H1 (cell line): ENCODE measurements at places on chromosomes 5 and 9.
A peak's percentile ranks its signal among the peaks of the same experiment; 100 is the strongest.

- no peak overlapping the region for H3K4me3 ChIP-seq
- H3K27me3 ChIP-seq: no peaks in the 10 kb centered on the region
- no peak for DNase-seq
- H3K36me3 ChIP-seq: no peaks in the 10 kb centered on the region
- H3K4me1 ChIP-seq: peaks cover 9% of the 10 kb centered on the region
These were observed 159.9 kb downstream of the NTRK2 start for GRCh38 chr9:84829471-84829870.

DNA sequence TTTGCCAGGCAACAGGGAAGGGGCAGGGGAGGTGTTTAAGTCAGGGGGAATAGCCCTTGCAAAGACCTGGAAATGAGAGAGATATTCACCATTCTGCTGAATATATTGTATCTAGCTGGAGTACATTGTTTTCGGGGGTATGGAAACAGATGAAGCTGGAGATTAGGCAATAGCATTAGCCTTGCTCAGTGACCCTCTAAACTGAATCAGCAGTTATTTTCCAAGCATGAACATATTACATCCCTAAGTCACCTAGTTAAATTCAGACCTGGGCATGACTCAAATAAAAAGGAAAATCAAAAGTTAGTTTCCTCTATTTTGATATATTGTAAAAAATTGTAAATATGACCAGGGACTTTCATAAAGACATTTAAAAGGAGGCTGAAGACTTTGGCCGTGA, 544.6 kb upstream of the TRPC7 start:
- H3K27me3 ChIP-seq: no peaks in the 10 kb centered on the region
- DNase-seq: no peak
- H3K4me1 ChIP-seq: no peaks in the 10 kb centered on the region; the same call in 1 of the 2 replicates
- no peaks in the 10 kb centered on the region for H3K36me3 ChIP-seq

DNA sequence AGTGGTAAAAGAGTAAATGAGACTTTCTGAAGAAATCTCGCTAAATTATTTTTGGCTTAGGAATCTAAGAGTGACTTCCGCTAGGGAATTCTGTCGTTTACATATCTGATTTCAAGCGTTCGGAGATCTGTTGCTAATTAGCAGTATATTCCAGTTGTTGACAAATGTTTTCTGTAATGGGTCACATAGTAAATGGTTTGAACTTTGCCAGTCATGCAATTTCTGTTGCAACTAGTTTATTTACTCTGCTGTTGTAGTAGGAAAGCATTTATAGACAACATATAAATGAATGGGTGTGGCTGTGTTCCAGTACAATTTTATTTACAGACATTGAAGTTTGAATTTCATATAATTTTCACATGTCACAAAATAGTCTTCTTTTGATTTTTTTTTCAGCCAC, 57.4 kb upstream of the JAK2 start:
- H3K4me3 ChIP-seq: no peak overlapping the region
- H3K27ac ChIP-seq: no peak overlapping the region
- no peak for DNase-seq
- H3K27me3 ChIP-seq: no peaks in the 10 kb centered on the region

- H3K4me1 ChIP-seq: no peaks in the 10 kb centered on the region
- H3K36me3 ChIP-seq: no peaks in the 10 kb centered on the region
- no peaks in the 10 kb centered on the region for H3K27me3 ChIP-seq
- no peak overlapping the region for H3K27ac ChIP-seq
- no peak for DNase-seq
These were observed 17.2 kb downstream of the KDM3B start for GRCh38 chr5:138369706-138370105.

DNA sequence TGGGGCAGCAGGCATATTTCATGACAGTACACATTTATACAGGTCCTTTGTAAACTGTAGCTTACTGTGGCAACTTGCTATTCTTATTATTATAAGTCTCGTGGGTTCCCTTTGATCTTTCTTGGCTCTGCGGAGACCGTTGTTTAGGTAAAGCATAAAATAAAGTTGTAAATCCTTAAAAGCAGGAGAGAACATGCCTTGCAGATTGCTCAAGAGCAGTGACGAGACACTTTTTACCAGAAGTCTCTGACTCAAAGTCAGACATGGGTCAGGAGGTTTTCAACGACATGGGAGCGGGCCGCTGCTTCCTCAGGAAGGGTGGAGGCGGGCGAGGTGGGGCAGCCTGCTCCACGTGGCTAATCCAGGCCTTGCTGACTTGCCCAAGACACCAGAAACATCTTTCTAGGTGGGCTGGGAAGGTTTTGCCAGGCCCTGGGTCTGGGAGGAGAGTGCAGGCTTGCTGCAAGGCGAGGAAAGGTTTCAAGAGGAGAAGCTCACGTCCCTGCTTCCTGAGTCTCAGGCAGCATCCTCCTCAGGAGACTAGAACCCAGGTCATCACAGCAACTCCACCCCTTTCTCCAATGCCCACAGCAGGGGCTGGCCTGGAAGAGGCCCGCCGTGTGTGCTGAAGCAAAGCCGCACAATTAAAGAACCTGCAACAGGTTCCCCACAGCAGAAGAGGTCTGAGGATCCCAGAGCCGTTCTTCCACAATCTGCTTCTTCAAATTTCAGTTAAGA, 6.5 kb downstream of the TBC1D2 start:
- no peaks in the 10 kb centered on the region; the same call in 1 of the 2 replicates for H3K36me3 ChIP-seq
- H3K27me3 ChIP-seq: no peaks in the 10 kb centered on the region
- peaks cover 3% of the 10 kb centered on the region; the same call in 1 of the 2 replicates for H3K4me1 ChIP-seq
- no peak overlapping the region for H3K27ac ChIP-seq

DNA sequence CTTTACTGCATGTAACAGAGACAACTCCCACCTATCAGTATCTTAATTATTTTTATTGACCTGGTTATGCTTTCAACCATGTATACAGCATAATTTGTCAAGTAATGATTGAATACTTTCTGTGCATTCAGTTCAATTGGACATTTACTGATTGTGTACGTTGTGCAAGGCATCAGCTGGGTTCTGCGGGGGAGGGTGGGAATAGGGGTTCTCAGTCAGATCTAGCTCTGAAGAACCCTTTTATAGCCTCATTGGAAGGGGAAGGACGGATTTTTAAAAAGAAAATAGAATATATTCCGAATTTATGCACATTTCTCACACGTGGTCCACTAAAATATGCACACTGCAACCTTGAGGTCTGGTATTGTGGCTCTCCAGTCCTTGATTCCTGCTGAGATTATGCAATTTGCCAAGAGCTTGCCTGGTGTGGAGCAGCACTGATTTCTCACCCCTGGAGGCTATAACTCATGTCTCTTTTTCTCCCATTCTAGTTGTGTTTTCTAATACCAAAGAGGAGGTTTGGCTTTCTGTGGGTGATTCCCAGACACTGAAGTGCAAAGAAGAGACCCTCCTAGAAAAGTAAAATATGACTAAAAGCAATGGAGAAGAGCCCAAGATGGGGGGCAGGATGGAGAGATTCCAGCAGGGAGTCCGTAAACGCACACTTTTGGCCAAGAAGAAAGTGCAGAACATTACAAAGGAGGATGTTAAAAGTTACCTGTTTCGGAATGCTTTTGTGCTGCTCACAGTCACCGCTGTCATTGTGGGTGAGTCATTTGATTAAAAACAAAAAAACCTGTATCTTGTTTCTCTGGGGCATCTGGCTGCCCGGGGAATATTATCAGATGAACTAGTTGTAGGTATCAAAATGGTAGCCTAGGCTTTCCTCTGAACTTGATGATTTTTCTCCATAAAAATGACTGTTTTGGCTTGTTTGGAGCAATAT, 1.7 kb downstream of the SLC1A3 start:
- peaks cover 9% of the 10 kb centered on the region; the same call in 1 of the 2 replicates for H3K36me3 ChIP-seq
- H3K27ac ChIP-seq: no peak overlapping the region
- H3K4me1 ChIP-seq: peaks cover 2% of the 10 kb centered on the region
- H3K4me3 ChIP-seq: peak overlapping the region; percentile 69; the same call in 1 of the 2 replicates
- no peak for DNase-seq

DNA sequence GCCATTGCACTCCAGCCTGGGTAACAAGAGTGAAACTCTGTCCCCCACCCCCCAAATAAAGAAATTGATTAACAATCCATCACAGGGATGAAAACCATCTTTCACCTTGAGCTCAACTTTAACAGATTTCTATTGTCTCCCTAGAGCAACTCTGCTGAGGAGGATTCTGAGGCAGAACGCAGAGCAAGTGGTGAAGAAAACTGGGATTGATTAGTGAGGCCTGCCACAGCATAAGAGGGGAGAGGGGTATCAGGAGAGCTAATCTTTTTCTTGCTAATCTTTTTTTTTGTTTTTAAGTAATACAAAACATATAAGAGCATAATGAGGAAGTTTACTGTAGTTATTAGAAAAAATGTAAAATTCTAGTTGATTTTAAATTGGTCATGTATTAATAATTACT, 8.9 kb downstream of the TXNDC8 start:
- H3K4me3 ChIP-seq: no peak overlapping the region
- no peak for DNase-seq
- H3K36me3 ChIP-seq: no peaks in the 10 kb centered on the region
- H3K27ac ChIP-seq: no peak overlapping the region

DNA sequence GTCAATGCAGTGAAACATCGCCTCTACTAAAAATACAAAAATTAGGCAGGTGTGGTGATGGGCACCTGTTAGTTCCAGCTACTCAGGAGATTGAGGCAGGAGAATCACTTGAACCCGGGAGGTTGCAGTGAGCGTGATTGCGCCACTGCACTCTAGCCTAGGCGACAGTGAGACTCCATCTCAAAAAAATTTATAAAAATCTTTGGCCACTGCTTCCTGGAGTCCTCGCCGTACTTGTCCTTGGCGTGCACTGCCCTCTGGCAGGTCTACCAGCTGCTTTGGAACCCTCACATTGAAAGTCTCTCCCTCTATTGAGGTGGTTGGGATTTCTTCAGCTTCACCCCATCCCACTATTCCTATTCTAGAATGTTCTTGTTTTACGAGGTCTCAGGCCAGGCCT, 25.0 kb downstream of the DYNC2I2 start:
- peaks cover 21% of the 10 kb centered on the region; the same call in 1 of the 2 replicates for H3K36me3 ChIP-seq
- H3K27ac ChIP-seq: no peak overlapping the region
- H3K4me1 ChIP-seq: no peaks in the 10 kb centered on the region
- H3K4me3 ChIP-seq: no peak overlapping the region

GRCh38 chr5:154677921-154678320, 77.3 kb upstream of the LARP1 start:
- no peak for DNase-seq
- no peaks in the 10 kb centered on the region for H3K36me3 ChIP-seq
- H3K4me1 ChIP-seq: no peaks in the 10 kb centered on the region; the same call in 1 of the 2 replicates
- no peaks in the 10 kb centered on the region for H3K27me3 ChIP-seq
- no peak overlapping the region for H3K27ac ChIP-seq

DNA sequence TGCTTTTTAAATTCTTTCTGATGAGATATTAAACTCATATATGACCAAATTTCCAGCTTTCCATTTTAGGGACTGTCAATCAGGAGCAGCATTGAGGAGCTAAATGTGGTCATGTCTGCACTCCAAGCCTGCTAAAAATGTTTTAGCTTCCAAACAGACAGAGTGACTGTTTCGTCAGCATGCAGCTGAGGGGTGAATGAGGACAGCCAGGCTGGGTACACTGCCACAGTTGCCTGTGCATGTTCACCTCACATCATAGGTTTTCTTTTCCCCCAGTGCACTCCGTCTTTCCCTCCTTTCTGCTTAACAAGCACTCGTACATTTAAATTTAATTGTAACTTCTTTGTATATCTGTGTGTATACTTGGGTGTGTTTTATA, 138.1 kb downstream of the ARRDC3 start:
- H3K36me3 ChIP-seq: no peaks in the 10 kb centered on the region
- no peak overlapping the region for H3K4me3 ChIP-seq
- DNase-seq: no peak
- H3K4me1 ChIP-seq: no peaks in the 10 kb centered on the region
- no peaks in the 10 kb centered on the region for H3K27me3 ChIP-seq

- peaks cover 11% of the 10 kb centered on the region for H3K36me3 ChIP-seq
- H3K4me3 ChIP-seq: no peak overlapping the region
- H3K27ac ChIP-seq: no peak overlapping the region
- no peaks in the 10 kb centered on the region for H3K4me1 ChIP-seq
- no peaks in the 10 kb centered on the region for H3K27me3 ChIP-seq
These were observed 61.3 kb downstream of the DROSHA start for GRCh38 chr5:31470608-31471007.

GRCh38 chr5:69492923-69493395, 369 bp downstream of the OCLN start:
- peak; percentile 81 for DNase-seq
- no peaks in the 10 kb centered on the region for H3K36me3 ChIP-seq

DNA sequence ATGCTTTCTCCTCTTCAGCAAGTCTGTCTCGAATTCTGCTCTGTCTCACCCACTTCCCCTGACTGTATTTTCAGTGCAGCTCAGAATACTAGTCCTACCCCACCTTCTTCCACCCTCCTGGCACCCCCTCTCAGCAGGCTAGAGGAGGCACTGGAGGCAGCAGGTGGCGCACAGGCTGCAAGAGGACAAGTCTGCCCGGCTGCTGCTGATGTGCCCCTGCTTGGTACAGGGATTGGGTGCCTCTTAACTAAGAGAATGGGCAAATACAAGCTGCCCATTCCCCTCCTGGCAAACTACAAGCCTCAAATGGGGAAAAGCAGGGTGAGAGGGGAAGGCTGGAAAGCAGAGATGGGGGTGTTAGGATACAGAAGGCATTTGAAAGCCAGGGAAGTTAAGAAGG, 5.1 kb downstream of the TLN1 start:
- DNase-seq: no peak
- peaks cover 23% of the 10 kb centered on the region for H3K4me1 ChIP-seq
- no peak overlapping the region for H3K4me3 ChIP-seq
- no peaks in the 10 kb centered on the region for H3K27me3 ChIP-seq
- 0 out of 2 replicates have a peak overlapping the region, but pooled peaks have one; percentile 33 for H3K27ac ChIP-seq

GRCh38 chr9:129665389-129665775, at the start of gene PRRX2:
Gene PRRX2 (plus strand): TSS chr9:129665647. CDS start chr9:129665868, 221 bp downstream.
- H3K27ac ChIP-seq: no peak within 1 kb of the TSS
- peak within 1 kb of the TSS; percentile 77 for H3K4me3 ChIP-seq
- no peak for DNase-seq
- no peaks in the 10 kb centered on the region for H3K4me1 ChIP-seq

DNA sequence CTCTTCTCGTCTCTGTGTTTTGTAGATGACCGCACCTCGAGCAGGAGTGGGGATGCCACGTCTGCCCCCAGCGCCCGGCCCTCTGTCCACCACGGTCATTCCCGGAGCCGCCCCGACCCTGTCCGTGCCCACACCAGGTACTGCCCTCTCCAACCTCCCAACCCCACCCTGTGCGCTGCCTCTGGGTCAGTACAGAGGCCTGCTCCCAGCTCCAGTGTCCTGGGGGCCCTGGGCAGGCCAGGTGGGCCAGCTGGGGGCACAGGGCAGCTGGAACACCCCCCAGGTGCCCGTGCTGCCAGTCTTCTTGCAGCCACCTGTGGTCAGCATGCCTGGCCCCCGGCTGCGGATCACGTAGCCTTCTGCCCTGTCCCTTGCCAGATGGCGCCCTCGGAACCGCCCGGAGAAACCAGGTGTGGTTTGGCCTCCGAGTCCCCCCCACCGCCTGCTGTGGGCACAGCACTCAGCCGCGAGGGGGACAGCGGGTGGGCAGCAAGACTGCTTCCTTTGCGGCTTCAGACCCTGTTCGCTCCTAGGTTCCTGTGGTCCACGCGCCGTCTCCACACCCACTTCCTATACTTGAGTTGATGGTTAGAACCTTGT, 133.7 kb downstream of the WNK2 start:
- no peaks in the 10 kb centered on the region for H3K4me1 ChIP-seq
- no peaks in the 10 kb centered on the region for H3K27me3 ChIP-seq
- no peak overlapping the region for H3K27ac ChIP-seq
- no peak overlapping the region for H3K4me3 ChIP-seq
- H3K36me3 ChIP-seq: no peaks in the 10 kb centered on the region

GRCh38 chr9:137907776-137908175, 30.2 kb downstream of the CACNA1B start:
- no peaks in the 10 kb centered on the region for H3K4me1 ChIP-seq
- no peak overlapping the region for H3K4me3 ChIP-seq
- no peaks in the 10 kb centered on the region for H3K36me3 ChIP-seq
- no peak overlapping the region for H3K27ac ChIP-seq
- DNase-seq: no peak
